CD8-positive, alpha-beta T cell (primary cell): ENCODE measurements at places on chromosomes 6 and 20.

GRCh38 chr6:69578361-69578890, 218.4 kb downstream of the LMBRD1 start:
- no peak for DNase-seq

DNA sequence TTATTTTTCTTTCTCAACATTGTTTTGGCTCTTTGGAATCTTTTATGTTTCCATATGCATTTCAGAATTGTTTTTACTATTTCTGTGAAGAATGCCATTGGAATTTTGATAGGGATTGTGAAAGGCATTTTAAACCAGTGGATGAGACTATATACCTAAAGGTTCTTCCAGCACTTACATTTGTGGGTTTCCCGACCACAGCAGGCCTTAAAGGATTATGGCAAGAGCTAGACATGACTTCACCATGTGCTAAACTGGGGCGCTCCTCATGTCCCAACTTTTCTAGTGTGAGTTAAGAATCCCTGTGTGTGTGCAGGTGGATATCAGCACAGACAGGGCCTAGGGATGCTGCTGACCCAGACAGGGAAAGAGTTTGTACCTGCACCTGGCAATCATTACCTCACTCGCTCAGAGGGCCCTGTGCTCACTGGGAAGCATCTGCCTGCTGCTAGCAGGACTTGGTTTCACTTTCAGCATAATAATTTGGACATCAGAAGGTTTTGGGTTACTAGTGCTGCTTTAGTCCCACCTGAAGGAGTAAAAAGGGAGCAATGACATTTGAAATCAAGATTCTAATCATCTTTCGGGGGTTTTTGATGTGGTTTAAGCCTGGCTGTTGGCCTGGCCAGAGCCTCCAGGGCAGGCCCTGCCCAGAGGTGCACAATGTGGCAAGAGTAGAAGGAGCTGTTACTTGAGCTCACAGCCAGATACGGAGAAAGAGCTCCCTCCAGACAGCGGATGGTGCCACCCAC, 137.1 kb downstream of the CDC5L start:
- no peak for DNase-seq

DNA sequence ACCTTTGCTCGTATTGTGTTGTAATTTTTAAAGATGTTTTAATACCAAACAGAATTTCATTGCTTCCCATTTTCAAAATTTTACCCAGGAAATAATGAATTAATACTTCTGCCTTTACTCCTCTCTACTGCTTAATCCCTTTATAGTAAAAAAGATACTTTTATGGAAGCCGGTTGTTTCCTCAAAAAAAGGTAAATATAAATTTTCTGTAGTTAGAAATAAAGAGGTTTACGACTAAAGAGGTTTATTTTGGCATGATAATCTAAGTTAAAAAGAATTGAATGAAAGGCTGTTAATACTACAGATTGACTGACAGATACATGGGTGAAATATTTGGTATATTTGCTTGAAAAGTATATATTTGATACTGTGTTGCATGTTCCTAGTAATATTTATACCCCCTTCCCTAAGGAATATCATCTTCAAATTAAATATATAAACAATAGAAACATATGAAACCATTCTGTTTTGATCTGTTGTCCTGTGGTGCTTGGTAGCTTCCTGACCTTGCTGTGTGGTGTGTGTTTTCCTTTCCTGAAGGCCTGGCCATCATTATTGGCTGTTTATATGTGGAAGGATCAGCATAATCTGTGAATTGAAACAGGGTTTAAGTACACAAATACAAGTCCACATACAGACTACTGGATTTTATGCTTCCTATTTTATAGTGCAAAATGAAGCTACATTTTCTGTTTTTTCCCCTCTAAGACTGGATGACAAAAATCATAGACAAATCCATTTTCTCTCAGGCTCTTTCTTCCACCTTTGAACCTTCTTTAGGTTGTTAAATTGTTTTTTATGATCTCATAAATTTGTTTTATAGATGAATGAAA, 2.3 kb downstream of the LIN28B start:
- DNase-seq, result no peak

DNA sequence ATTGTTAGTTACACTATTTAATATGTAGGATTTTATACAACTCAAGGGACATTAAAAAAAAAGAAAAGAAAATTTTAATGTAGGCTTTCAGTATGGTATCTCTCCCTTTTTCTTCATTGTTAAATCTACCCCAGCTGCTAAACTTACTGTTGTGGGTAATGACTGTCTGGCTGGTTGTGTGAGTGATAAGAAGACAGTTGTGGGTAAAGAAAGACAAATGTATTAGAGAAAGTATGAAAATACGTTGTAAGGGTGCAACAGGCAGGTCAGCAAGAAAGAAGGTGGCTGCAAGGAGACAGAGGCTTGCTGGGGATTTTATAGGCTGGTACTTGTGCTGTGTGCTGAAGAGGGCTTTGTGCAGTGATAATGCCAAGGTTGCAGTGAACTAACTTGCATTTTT, 91.4 kb upstream of the FOXO3 start:
- DNase-seq, result no peak

DNA sequence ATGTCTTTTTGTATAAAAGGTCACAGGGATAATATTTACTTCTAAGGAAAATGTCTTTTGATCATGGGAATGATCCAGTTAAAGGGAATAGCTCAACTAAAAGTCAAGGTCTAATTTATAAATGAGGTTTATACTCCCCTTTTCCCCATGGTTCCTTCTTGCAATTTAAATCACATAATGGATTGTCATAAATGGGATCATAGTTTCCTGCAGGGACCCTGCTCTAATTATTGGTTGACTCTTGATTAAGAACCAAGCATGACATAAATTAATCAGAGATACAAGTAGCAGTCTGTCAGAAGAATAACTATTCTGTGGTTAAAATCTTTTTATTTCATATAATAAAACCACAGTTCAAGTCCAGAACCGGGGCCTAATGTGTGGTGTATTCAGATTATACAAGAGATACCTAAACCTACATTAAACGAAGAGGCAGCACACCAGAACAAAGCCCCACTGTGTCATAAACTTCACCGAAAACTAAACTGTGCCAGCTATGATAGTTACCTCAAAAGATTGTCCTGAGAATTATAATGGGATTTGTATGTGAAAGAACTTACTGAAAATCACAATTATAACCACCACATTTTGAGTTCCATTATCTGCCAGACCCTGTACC, 43.0 kb upstream of the CD83 start:
- DNase-seq, result no peak
